GM13976 (cell line): ENCODE measurements at places on chromosomes 13 and 19.

DNA sequence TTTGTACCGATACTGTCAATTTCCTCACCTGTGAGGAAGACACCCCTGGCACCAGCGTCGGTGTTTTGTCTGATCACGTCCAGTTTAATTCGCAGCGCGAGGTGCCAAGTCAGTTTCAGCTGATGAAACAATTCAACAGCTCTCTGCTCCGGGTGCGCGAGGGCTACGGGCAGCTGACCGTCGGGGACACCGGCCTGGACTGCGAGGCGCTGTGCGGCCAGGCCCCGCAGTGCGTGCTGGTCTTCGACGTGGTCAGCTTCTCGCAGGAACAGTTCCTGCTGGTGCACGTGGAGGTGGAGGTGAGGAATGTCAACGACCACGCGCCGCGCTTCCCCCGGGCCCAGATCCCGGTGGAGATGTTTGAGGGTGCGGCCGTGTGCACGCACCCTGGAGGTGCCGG is 171.5 kb downstream of the OLFM4 start:
- DNase-seq = no peak

- no peak for DNase-seq
These were observed 4.7 kb downstream of the SBNO2 start for GRCh38 chr19:1169411-1169791.

- no peak for DNase-seq
These were observed 496 bp downstream of the ZNF574 start for GRCh38 chr19:42076380-42076944.

GRCh38 chr19:40270362-40271089 is 14.6 kb downstream of the AKT2 start:
- no peak for DNase-seq

DNA sequence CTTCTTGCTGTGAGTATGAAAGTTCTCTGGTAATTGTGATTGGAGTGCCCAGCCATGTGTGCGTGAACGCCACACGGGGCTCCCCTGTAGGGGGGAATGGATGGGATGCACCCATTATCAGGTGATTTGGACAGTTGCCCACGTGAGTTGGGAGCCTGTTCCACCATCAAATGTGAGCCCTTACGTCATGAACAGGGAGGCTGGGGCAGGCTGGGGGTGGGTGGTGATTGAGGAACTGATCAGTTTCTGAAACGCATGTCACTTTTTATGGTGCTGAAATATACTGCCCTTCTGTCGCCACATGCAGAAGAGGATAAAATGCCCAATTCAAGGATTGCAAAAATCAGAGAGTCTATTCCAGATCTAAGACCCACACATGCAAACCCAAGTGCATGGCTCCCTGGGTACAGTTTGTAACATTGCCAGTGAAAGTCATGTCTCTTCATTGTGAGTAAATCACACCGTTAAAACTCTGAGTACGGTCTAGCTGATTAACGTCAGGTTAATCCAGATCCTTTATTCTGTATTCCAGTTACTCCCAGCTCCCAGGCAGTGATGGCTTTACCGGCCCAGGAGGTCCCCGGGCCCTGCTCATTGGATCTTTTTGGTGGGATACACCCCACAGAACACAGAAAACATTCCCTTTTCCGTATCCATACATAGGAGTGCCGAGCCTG is 90.2 kb downstream of the RAB20 start:
- DNase-seq = peak; percentile 68

DNA sequence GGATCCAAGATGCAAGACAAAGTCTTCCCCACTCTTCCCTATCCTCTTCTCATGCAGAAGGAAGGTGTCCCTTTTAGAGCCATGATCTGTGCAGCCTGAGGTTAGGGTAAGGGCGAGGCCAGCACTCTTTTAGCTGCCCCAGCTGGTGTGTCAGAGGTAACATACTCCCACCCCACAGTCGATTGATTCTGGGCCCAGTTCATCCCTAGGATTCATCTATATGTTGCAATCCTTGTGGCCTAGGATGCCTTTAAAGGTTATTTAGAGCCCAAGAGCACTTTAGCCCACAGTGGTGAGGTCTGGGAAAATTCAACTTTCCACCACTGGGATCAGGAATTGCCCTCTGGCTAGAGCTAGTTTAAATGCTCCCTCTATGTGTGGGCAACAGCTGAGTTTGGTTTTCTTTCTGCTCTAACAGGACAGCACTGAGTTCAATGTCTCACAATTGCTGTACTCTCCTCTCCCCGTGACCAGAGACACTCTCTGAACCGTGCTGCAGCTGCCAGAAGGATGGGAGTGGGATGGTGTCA is 201.3 kb upstream of the SERP2 start:
- DNase-seq = no peak

DNA sequence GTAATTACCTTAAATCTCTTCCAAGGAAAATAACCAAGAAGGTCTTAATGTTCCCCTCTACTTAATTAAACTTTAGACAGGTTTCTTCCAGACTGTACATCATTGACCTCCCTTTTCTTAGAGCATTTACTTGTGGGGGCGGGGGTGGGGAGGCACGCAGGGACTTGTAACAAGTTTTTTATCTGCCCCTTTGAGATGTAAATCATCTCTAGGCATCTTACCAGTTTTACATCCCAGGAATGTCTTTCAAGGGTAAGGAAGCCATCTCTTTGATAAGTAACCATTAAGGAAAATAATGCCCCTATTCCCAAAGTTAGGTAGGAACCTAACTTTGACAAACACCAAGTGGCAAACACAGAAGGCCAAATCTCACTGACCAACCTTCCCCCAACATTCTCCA is 528.6 kb downstream of the SUCLA2 start:
- no peak for DNase-seq

DNA sequence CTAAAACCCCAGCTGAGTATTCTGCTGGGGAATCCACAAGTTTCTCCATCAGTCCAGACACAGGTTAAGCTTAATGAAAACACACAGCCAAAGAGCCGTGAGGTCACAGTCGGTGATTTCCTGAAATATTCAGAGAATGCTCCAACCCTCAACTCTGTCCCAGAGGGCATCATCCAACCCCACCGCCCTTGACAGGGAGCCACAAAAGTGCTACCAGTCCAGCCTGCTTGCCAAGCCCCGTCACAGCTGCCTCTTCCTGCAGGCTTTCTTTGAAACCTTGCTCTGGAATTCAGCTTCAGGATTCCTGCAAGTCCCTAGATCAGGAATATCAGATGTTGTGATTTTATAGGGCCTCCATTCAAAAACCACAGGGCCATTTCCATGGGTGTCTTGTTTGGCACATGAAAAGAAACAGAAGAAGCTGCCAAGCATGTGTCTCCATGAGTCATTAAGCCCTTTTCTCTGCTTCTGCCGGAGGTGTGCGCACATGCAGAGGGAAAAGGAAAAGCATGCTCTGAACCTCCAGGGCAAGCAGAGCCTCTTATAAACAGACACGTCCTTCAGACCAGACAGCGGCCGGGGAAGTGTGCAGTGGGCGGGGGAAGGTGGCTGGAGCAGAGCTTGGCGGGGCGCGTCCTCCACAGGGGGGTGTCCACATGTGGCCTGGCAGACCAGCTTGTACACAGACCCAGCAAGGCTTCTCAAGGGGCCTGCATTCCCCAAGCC is 164.7 kb downstream of the KATNAL1 start:
- no peak for DNase-seq

- DNase-seq = no peak
These were observed 175.7 kb downstream of the FGF9 start for GRCh38 chr13:21846605-21847004.

- no peak for DNase-seq
These were observed 194.2 kb upstream of the TSHZ3 start for GRCh38 chr19:31543456-31543855.

- DNase-seq = no peak
These were observed 169.2 kb upstream of the IRS2 start for GRCh38 chr13:109955598-109955997.

- peak; percentile 3 for DNase-seq
These were observed 152.6 kb upstream of the VSTM2B start for GRCh38 chr19:29372921-29373797.

GRCh38 chr13:50951366-50951765 is 41.8 kb downstream of the RNASEH2B start:
- no peak for DNase-seq

DNA sequence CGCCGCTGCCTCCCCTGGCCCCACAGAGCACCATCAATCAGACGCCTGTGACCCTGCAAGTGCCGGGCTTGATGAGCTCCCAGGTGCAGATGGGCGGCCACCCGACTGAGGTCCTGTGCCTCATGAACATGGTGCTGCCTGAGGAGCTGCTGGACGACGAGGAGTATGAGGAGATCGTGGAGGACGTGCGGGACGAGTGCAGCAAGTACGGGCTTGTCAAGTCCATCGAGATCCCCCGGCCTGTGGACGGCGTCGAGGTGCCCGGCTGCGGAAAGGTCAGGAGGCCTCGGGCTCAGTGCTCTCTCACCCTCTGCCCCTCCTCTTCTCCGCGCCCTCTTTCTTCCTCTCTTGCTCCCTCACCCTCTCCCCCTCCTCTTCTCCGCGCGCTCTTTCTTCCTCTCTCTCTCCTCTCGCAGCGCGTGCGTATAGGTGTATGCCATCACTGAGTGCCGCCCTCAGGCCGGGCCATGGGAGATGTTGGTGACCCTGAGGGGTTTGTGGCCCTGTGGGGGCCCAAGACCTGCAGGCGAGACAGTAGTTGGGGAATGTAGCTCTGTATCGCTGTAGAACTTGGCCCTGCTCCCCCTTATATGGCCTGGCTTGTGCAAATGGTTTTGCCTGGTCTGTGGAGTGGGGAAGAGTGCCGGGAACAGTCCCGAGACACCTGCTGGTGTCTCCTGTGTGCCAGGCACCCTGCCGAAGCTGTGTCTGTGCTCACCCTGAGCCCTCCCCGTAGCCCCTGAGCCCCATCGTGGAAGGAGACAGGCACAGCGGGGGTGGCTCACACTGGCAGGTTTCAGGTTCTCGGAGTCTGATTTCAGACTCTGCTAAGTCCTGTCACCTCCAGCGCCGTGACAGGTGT is 5.4 kb upstream of the EPN1 start:
- no peak for DNase-seq

- peak; percentile 58 for DNase-seq
These were observed 42.6 kb upstream of the ADGRL1 start for GRCh38 chr19:14248578-14249011.

GRCh38 chr19:29813642-29814041 is 1.9 kb downstream of the CCNE1 start:
- no peak for DNase-seq
